T-helper 17 cell (primary cell): ENCODE measurements at places on chromosomes 16 and 17.

DNA sequence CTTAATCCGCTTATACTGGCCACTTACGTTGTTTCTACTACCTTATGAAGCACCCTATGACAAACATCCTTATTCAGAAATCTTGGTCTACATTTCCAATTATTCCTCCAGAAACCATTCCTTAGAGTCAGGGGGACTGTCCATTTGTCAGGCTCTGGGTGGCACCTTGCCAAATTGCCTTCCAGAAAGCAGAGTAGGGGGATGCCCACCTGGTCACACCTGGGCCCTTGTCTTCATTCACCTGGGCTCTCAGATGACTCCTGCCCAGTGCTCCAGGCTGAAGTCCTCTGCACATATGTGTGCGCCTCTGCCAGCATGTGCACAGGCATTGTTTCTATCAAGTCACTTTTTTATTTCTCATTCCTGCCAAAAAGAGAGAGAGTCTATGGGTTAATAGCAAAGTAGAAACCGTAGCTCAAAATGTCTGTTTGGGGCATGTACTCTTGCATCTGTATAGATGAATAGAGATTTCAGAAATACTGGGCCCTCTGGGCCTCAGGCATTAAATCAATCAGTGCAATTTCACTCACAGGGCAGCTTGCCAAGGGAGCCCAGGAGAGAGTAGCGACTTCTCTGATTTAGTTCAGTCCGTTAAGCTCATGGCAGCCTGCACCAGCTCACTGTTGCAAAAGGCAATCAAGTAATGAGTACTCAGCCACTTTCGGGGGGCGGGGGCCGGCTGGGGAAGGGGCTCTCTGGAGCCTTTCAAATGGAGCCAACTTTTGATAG, 104.7 kb downstream of the SOCS1 start:
- DNase-seq = no peak

- DNase-seq = no peak
These were observed 304.3 kb downstream of the HS3ST4 start for GRCh38 chr16:25996052-25996451.

GRCh38 chr16:83393196-83393981, 414.4 kb upstream of the HSBP1 start:
- no peak for DNase-seq

DNA sequence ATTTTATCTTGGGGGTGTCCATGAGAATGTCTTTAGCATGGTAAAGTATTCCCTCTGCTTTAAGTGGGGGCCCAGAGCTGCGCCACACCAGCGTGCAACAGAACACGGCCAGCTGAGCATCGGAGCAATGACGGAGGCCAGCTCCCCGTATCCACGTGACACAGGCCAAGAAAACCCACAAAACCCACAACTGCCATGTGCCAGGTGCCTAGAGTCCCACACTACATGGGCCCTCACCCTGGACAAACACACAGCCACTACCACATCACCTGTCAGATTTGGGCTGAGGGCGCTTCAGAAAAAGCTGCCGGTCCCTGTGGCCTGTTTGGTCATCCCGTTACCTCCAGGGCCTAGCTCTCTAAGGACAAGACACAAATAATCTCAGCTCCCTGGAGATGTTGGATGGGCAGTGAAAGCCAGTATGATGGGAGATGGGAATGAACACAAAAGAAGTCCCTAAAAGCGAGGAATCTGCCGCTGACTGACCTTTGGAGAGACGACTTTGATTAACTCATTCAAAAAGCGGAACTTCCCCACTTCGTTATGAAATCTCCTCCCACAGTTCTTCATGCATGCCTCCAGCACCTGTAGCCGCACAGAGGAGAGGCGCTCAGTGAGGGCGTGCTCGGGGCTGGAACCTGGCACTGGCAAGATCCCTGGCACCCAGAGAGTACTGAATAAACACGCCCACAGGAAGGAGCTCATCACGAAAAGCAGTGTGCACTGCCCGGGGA, 17.1 kb downstream of the GGA3 start:
- no peak for DNase-seq
